Glomerular endothelial cell (primary cell): ENCODE measurements at places on chromosomes 5 and 9.

GRCh38 chr5:158968150-158968549 lies 131.6 kb downstream of the EBF1 start:
- no peak for DNase-seq

DNA sequence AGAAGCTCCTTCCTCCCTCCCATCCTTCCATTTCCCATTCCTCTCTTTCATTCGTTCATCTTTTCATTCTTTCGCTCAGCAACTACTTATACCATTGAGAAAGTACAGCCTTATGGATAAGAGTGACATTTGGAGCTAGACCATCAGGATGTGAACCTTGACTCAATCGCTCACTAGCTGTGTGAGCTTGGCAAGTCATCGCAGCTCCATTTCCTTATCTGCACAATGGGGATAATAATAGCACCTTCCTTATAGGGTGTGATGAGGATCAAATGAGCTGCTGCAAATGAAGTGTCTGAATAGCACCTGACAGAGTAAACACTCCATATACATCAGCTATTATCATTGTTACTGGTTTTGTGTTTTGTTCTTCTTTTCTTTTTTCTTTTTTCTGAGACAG lies 28.1 kb upstream of the SYNPO start:
- no peak for DNase-seq

DNA sequence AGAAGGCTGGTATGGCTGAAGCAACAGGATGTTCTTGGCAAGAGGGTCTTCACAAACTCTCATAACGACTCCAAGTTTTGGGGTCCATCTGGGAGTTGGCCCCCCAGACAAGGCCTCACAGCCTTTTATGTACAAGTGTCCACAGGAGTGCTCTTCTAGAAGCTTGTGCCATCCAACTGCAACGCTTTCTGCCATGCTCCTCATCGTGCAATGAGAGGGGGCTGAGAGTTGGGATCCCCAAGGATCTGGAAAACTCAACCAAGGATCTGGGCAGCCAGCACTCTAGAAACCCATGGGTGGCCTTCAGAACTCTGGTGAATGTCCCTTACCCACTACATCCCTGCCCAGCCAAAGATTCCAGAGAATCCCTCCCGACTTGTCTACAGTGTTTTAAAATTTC lies 8.5 kb upstream of the AMBP start:
- no peak for DNase-seq

DNA sequence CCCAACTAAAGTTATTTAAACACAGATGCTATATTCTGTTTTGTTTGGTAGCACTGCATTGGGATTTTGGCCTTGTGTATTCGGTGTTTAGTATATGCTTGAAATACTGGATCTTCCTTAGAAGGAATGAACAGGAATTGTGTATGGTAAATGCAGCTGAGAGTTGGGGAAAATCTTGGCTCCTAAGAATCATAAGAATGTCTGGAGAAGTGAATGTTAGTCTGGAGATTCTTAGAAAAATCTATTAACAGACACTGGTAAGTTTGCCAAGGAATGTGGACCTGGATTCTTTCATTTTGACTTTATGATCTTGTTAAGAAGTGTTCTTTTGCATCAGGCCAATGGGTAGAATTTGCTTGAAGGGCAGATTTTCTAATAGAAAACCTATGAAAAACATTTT lies 38.9 kb downstream of the SNX30 start:
- DNase-seq, result no peak

DNA sequence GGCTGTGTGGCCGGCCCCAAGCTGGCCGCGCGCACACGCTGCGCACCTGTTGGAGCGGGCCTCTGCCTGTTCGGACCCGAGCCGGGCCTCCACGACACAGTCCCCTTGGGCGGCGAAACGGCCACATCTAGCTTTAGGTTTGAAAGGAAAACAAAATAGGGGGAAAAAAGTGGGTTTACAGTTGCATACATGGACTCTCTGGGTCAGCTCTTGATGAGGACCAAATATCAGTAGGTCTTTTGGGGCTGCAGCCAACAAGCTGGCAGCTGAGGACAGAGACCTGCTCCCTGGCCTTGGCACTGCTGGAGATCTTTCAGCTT lies 20.7 kb downstream of the IGIP start:
- DNase-seq, result no peak

- DNase-seq, result no peak
Observed at GRCh38 chr9:134722120-134722701, 80.6 kb downstream of the COL5A1 start.

- no peak for DNase-seq
Observed at GRCh38 chr9:31700252-31701045, 684.0 kb upstream of the ACO1 start.

GRCh38 chr9:108477529-108478006 lies 378.2 kb downstream of the ACTL7B start:
- no peak for DNase-seq

- no peak for DNase-seq
Observed at GRCh38 chr9:87497080-87497603, 525 bp upstream of the DAPK1 start.
